ENCODE measurements at places on chromosomes 11 and 22. TPM values are rescaled to one million over a fixed set of nuclear protein-coding genes. Genes with fewer than 3 reads are reported as not detected.
A peak's percentile ranks its signal among the peaks of the same experiment; 100 is the strongest.

Gene OAF
- 5.6 TPM for total RNA-seq

Gene OR6T1
- not detected for total RNA-seq

DNA sequence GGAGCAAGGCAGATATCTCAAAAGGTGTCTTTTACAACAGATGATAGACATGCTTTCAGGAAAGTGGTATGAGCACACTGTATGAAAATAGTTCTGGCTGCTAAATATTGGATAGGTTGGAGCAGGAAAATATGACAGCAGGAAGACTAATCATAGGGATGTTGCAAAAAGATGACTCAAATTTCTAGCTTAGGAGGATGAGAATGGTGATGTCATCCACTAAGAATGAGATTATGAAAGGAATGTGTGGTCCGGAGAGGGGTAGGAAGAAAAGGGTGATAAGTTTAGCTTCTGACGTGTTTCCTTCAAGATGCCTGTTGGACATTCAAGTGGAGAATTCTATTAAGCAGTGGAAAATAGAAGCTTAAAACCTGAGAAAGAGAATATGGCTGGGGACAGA lies 46.4 kb downstream of the RCN1 start:
- no peak for DNase-seq

Gene EPS8L2
- total RNA-seq: 49.9 TPM

DNA sequence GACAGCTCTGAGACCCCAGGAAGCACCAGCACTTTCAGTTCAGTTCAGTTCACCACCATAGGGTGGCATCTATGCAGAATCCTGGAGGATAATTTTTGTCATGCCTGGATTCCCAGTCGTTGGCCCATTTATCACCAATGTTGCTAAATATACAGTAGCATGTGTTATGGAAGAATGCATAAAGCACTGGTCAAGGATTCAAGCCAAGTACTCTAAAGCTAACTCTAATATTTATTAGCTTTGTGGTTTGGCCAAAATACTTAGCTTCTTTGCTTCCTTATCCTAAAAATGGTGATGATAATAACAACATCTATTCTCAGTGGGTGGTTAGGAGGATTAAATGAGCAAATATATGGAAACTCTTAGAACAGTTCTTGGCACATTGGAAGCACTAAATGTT lies 294.7 kb upstream of the ZC3H12C start:
- no peak for DNase-seq

DNA sequence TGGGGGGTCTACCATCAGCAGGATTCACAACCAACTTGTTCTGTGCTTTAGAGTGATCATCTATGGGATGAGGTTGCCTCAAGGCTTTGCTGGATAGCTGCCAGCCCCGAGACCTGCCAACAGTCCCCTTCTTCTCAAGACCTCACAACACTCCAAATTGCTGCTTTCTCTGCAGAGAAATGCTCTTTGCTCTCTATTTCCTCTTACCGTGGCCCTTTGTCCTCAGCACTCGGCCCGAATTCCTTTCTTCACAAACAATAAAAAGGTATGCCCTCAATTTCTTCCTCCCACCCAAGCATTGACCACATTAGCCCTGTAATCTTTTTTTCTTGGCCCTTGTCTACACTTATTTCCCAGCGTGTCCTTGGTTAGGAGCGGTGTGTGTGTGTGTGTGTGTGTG lies 147.4 kb upstream of the SNX19 start:
- DNase-seq: no peak

Gene PAX6
- 0.30 TPM for total RNA-seq

DNA sequence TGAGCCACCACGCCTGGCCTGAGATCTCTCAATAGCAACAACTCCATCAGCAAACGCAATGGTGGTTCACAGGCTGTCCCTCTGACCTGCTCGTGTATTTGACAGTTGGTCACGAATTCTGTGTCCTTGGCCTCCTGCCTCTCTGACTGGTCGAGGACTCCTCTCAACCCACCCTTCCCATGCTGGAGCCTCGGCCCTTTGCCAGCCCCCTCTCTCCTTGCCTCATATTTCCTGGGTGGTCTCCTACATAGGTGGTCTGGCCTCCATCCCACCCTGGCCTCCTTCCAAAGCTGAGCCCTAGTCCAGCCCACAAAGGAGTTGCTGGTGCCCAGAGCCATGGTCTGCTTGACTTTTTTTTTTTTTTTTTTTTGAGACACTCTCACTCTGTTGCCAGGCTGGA lies 11.4 kb upstream of the A4GALT start:
- no peak for DNase-seq

DNA sequence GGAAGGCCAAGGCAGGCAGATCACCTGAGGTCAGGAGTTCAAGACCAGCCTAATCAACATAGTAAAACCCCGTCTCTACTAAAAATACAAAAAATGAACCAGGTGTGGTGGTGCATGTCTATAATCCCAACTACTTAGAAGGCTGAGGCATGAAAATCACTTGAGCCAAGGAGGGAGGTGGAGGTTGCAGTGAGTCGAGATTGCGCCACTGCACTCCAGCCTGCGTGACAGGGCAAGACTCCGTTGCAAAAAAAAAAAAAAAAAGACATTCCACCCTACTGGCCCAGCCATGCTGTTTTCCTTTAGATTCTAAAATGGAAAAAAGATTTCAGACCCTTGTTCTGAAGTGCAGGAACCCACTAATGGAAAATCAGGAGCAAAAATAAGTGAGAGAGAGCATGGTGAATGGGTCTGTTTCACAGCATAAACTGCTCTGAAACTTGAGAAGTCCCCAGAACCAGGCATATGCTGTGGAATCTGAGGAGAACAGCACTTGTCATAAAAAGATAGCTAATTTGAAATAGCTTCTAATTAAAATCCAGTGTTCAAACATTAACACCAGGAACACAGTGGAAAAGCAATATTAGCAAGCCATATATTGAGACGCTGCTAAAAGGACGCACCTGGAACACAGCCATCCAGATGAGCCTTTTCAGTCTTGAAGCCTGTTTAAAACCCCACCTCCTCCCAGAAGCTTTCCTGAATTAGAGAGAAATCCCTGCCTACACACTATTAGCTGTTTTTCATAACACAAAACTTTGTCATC lies 66.3 kb upstream of the CHRM4 start:
- DNase-seq: no peak

DNA sequence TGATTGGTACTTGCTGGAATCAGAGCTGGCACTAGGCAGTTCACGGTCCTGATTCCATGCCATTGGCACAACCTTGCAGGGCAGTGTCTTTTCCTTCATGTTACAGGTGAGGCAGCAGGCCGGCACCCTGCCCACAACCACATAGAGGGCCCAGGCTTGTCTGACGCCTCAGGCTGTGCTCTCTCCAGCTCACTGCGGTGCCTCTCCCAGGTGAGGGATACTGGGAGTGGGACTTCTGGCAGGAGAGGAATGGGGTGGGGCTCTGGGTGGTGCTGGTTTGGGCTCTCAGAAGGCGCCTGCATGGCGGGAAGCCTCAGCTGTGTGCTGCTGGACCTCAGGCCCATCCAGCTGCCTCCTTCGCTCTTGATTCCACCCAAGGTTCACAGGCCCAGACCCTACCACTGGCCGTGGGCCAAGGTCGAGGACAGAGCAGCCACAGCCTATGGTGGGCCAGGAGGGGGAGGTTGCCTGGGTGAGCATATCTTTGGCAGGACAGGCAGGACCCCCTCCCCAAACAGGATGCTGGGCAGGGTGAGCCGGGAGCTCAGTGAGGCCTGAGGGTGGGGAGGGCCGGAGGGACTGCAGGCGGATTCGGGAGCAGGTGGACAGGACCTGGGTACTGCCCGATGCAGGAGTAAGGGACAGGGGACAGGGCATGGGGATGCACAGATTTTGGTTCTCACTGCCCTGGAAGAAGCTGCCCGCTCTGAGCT lies 7.0 kb upstream of the MPPED1 start:
- no peak for DNase-seq

DNA sequence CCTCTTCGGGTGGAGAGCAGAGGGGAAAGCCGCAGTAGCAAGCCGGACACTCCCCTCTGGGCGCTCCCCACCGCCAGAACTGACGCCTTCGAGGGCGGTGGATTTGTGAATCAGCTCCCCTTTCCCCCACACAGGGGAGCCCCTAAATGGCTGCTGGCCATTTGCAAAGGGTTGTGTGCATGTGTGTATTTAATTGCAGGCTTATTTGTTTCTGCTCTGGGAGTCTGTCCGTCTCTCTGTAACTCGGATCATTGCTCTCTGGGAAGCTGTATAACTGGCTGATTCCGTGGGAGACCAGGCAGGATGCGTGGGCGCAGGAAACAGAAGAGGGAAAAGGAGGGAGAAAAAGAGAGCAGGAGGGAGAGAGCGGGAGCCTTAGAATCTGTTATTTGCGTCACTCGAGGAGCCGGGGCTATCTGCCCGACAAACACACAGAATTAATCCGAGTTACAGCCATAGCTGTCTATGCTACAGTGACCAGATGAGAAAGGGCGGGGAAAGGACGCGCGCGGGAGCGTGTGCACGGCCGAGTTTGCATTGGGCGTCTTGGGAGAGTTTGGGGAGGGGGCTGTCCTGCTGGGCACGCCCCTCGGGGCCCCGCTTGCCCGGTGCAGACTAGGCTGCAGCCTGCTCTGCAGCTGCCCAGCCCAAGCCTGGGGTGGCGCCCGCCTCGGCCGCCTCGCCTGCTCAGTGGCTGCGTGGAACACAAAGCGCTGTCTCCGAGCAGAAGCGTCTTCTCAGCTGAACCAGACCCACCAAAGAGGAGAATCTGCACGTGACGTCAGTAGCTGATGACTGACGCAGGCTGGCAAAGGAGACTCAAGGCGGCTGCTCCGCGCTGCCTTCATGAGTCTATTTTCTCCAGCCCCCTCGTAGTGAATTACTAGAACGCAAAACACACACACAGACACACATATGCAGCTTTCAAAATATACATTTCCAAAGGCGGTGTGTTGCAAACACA lies 105.3 kb upstream of the HSD17B12 start:
- DNase-seq: peak; percentile 54

Gene TTC36
- 0.71 TPM for total RNA-seq

Gene MRGPRE
- total RNA-seq: not detected

DNA sequence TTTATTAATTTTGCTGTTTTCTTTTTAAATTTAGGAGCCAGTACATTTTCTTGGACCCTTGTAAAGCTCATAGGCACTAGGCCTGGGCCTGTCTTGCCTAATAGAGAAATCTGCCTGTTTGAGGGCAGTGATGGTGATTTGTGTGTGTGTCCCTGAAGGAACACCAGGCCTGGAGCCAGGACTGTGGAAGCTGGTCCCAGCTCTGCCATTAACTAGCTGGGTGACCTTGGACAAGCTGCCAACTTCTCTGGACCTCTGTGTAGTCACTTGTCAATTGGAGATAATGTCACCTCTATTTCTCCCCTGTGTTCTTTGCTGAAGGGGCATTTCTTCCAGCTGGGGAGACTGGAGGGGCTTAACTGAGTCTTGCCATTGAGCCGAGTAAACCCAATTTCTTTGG lies 16.0 kb upstream of the FTH1 start:
- no peak for DNase-seq

Gene LRFN4
- 70.3 TPM for total RNA-seq

DNA sequence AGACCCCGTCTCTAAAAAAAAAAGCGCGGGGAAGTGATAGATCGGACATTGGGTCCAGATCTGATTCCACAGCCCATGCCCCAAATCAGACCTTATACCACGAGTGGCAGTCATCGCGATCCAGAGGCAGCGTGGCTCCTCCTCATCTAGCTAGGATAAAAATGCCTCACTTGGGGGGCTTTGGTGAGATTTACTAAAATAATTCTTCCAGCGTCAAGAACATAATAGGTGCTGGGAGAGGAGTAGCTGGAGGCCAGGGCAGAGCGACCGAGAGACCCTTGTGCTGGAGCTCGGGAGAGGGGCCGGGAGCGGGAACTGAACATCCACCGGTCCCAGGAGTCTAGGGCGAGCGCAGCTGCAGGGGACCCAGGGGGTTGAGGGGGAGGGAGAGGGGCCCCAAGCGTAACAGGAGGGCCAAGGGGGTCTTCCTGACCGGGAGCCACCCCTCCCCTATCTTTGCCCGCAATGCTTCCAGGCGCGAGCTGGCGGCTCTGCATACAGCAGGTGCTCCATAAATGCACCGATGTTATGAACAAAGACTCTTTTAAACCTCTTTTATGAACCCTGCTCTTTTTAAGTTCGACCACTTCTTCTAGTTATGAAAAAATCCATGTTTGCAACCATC lies 823 bp upstream of the CPT1A start:
- no peak for DNase-seq

DNA sequence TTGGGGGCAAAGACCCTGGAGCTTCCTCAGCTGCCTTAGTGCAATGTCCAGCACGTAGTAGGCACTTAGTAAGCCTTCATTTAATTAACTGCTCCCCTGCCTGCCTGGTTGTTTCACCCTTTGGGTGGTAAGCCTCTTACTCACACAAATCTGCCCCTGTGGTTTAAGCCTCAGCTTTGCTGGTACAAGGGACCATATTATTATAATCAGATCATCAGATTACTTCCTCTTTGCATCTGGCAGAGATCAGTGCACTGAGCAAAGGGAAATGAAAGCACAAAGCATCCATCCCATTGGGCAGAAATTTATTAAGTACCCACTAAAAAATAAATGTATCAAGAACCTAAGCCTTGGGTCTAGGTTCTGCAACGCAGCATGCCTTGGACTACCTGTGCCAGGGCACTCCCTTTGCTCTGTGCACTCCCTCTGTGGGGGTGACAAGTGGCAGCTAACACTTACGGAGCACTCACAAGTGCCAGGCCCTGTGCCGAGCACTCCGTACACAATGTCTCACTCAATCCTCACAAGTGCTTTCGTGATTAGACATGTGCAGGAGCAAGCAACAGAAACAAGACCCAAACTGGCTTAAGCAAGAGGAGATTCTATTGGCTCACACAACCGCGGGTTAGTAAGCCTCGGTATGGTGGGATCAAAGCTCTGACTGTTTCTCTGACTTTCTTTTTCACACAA lies 34.9 kb upstream of the DAGLA start:
- no peak for DNase-seq

Gene TMPRSS6
- total RNA-seq: not detected

DNA sequence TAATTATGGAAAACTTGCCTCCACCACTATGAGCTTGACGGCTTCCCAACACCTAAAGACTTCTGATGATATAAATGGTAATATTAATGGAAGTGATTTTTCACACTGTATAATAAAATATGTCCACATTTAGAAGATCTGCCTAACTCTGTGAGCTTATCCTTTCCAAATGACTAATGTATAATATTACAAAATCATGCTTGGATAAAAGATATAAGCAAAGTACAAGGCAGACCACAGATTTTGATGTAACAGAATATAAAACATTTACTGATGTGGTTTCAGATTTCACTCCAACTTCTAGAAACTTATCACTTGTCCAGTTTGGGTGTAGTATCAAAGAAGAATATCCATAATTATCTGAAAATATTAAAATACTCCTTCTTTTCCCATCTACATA lies 36.9 kb downstream of the GALNT18 start:
- no peak for DNase-seq

DNA sequence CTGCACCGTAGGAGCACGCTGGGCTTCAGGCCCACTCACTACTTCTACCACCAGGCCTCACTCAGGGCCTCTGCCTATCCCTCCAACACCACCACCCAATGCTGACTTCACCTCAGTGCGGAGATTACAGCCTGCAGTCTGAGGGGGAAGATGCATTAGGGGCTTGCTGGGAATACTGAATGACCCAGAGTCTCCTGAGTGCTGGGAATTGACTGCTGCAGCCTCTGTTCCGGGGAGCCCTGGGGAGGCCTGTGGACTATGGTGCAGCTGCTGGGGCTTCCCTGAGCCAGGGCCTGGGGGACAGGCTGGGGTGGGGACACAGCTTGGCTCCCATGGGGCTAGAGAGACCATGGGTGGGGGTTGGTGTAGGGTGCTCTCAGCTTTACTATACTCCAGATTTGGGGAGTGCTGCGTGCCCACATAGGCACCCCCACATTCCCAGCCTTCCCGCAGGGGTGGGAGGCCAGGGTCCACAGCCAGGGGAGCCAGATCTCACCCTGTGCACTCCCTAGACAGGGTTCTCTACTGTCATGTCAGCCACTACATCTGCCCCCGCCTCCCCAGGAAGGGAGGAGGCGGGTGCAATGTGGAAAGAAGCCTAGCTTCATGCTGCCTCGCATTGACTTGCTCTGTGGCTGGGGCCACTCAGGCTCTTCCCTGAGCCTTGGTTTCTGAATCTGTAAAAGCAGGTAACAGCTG lies 44.4 kb downstream of the GDPD5 start:
- DNase-seq: no peak
